ENCODE measurements at places on chromosomes 12 and 14. TPM values are rescaled to one million over a fixed set of nuclear protein-coding genes. Genes with fewer than 3 reads are reported as not detected.

Gene MORN3
- 0.73 TPM for total RNA-seq

Gene TESPA1
- total RNA-seq: not detected

Gene MYO1H
- total RNA-seq: not detected

Gene LBHD2
- total RNA-seq: not detected

Gene PLEKHD1
- not detected for total RNA-seq

Gene LTA4H
- 76.2 TPM for total RNA-seq

Gene PRB4
- not detected for total RNA-seq

Gene AQP6
- total RNA-seq: not detected

Gene SLC10A1
- not detected for total RNA-seq

DNA sequence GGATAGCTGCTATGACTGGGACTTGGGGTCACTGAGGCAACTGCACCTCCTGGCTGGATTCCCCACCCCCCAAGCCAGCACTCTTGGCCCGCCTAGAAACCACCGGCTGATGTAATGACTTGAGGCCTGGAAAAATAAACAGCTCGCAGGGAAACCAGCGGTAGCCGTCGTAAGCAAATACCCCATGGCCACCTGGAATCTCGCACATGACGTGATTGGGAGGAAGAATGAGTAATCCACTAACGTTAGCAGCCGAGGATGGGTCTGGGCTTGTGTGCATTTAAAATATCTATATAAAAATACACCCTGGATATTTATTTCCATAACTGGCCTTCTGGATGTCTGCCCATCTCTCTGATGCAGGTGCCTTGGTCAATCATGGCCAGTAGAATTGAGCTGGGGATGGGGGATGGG, 120.1 kb downstream of the SMOC1 start:
- peak; percentile 16 for DNase-seq

DNA sequence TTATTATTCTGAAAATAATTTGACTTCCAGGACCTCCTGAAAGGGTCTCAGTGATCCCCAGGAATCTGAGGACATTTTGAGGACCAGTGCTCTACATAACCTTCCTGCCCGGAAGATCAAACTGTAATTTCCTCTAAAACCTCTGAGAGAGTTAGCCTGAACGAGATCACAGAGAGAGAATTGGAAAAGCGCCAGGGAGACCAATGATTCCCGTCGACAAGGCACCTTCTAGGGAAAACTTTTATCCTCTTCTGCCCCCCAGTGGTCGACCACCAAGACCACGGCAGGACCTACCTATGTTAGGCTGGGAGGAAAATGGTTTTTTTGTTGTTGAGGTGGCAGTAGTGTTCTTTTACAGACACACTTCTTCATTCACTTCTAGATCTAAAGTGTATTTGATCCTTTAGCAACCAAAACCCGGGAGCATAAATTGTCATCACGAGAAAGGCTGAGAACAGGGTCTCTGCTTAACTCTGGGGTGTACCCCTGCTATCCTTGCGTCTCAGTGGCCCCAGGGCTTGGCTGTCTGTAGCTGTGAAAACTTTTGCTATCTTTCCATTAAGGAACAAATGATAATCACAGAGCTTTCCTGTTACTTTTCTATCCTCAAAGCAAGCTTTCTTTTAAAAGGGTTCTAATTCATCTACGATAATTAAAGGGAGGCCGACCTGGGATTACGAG, 62.9 kb upstream of the NID2 start:
- peak; percentile 90 for DNase-seq

- DNase-seq: no peak
These were observed 100.5 kb downstream of the TSHR start for GRCh38 chr14:81055971-81056370.

- DNase-seq: no peak
These were observed 45.0 kb upstream of the GSG1 start for GRCh38 chr12:13148485-13148847.

GRCh38 chr12:5485454-5485853, 53.5 kb downstream of the NTF3 start:
- no peak for DNase-seq

DNA sequence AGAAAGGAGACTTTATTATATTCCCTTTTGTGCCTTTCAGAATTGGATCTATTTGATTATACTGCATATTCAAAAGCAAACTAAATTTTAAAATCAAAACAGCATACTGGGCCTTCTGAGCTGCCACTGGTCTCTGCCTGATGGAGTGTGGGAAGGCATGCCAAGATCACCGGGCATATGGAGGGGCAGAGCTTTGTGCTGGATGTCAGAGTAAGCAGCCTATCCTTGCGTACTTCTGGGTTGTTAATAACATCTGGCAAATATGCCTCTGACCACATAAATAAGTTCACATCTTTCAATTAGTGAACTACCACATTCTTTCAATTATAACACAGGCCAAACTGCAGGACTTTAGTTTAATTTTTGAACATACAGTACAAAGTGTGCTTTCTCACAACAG, 18.3 kb downstream of the MLH3 start:
- DNase-seq: no peak

DNA sequence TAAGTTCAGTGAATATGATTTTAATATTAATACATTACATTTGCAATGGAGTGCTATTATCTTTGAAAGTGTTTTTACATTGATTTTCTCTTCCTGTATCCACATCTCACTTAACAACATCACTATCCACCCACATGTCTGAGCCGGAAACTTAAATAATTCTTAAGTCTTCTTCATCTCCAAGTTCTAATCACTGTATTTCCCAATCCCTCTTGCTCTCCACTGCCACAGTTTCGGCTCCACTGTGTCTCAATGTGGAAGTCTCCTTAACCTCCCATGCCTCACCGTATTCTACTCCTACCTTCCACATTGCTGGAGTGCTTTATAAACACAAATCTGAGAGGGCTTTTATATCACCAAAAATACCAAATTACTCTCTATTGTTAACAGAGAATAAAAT, 25.3 kb downstream of the RTN1 start:
- no peak for DNase-seq

GRCh38 chr14:67493092-67493717, 4.7 kb upstream of the TMEM229B start:
- DNase-seq: no peak

GRCh38 chr14:88128816-88129215, 123.9 kb downstream of the GPR65 start:
- no peak for DNase-seq

DNA sequence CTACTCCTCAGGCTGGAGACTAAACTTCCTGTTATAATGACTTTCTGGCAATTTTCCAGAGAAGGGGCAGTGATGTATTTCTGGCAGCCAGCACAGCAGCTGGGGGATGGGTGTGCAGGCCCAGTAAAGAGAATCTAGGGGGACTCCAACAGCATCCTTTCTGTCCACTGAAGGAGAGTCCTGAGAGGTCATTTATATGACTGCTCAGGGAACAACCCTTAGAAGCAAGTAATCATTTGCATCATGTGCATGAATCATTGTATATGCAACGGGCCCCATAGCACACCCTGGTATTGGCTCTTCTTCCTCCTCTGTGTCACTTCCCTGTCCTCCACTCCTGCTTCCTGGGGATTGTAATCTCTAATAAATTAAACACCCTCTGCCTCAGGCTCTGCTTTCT, 493.8 kb downstream of the RPS29 start:
- no peak for DNase-seq

DNA sequence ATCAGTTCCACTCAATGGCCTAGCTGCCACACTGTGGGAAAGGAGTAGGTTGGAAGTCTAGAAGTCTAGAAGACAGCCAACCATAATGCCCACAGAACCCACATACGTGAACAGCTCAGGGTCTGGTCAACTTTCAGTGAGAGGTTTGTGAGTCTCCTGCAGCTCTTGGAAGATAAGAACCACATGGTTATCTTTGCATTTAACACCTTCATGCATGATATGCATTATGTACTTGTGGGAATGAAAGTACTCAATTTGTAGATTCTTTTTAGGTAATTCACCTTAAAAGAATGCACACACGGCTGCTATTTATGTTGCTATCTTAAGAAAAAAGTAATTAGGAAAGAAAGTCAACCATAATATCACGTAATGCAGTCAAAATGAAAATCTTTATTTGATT, 126.7 kb downstream of the ESRRB start:
- no peak for DNase-seq

Data from glomerular endothelial cell (primary cell).